Lung microvascular endothelial cell (primary cell): ENCODE measurements at places on chromosomes 5 and 9.

GRCh38 chr5:395156-395920 lies 47.6 kb upstream of the EXOC3 start:
- DNase-seq = peak; percentile 89

- no peak for DNase-seq
Measured at GRCh38 chr5:143134269-143134668, 269.2 kb downstream of the NR3C1 start.

DNA sequence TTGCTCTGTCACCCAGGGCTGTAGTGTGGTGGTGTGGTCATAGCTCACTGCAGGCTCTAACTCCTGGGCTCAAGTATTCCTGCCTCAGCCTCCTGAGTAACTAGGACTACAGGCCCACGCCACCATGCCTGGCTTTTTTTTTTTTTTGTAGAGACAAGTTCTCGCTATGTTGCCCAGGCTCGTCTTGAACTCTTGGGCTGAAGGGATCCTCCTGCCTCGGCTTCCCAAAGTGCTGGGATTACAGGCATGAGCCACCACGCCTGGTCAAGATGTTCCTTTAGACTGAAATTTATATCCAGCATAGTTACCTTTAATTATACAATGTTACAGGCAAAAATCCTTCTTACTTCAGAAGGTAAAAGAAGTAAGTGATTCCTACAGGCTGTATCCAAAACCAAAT lies 1.6 kb upstream of the DNAJC21 start:
- no peak for DNase-seq

DNA sequence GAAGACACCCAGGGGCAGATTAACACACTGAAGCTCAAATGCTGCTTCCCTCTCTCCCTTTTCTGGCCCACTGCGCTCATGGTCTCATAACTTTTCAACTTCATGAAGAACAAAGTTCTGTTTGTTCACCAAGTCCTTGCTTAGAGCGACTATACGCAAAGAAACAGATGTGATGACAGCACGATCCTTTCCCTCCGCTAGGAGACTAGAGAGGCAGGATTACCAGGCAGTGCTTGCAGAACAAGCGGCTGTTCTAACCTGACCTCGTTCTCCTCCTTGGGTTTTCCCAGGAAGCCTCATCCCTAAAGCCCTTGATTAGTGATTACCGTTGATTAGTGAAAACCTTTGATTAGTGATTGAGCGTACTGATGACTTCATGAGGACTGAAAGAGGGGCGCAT lies 649.9 kb downstream of the IRX1 start:
- DNase-seq = no peak

DNA sequence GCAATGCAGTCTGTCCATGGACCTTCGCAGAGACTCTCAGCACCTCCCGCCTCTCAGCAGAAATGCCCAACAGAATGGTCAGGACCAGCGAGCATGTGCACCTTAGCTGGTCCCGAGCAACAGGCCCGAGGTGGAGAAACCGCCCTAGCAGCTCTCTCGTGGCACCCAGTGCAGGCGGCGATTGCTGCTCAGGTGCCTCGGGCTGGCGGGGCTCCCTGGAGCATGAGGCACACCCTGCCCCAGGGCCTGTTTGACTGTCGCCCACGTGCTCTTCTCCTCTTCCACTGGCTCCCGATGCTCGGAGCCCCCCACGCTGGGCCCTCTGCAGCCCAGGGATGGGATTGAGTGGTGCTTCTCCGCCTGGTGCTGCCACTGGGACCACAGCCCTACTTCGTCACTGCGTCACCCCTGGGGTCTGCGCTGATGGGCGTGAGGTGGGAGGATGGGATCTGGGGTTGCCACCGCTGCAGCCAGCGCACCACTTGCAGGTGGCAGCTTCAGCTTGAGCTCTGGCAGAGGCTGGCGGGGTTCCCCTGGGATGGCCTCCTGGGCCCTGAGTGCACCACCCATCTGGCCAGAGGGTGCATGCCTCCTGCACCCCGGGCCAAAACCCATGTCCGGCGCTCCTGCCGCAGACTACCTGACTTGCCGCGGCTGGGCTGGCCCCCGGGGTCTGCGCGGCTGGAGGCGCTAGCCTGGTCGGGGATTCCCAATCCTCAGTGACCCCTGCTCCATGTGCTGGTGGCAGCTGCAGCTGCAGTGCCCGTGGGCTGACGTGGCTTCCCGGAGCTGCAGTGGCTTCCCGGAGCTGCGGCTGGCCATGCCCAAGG lies 244.2 kb downstream of the FOXD4L6 start:
- no peak for DNase-seq

DNA sequence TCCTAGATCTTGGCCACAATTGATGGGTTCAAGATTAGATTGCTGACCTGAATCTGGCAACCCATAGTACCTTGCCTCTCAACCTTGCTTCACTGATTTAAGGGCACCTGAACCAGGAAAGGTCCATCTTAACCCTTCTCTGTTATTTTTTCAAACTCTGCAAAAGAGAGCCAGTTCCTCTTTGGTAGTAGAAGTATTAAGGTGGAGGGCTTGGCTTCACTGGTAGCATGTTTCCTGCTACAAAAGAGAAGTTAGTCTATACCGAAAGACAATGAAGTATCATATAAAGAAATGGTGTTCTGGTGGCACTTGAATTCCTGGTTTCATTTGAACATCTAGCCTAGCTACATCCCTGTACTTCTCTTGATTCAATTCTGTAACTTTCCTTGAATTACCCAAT lies 8.5 kb downstream of the ALG2 start:
- no peak for DNase-seq

DNA sequence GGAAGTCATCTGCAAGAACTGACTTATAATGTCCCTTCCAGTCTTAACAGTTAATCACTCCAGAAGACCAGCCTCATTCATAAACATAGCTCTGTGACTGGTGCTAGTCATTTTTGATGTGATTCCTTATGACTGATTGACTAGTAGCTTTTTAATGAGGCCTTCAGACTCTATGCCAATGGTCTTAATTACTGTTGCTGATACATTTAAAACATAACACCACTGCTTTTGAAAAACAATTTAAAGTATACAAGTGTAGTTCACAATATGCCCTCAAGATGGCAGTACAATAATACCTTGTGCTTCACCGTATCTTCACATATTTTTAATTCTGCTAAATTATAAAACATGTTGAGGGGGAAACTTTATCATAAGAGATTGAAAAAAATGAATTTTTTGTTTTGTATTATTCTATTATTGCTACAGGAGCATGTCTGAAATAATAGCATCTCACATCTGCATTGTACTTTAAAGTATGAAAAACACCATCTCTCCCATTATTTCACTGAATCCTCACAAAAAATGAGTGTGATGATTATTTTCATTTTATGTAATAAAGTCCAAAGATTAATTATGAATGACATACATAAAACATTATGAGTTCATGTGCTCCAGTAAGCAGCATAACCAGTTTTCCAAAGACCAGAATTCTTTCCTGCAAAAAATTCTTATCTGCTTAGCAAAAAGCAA lies 55.2 kb upstream of the SHISAL2B start:
- DNase-seq = peak; percentile 46

DNA sequence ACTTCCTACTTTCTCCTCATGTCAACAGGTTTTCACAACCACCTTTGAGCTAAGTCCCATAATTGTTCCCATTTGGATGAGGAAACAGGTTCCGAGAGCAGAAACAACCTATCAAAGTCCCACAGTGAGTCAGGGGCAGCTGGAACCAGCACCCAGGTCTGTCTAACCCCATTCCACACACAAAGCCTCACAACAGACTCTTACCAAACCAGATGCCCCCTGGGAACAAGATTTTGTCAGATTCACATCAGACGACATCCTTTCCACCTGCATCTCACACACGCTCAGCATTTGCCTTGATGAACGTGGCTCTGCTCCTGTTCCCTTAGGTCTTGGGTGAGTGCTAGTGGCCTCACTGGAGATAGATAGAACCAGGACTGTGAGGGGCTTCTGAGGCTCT lies 17.0 kb downstream of the SWI5 start:
- no peak for DNase-seq

DNA sequence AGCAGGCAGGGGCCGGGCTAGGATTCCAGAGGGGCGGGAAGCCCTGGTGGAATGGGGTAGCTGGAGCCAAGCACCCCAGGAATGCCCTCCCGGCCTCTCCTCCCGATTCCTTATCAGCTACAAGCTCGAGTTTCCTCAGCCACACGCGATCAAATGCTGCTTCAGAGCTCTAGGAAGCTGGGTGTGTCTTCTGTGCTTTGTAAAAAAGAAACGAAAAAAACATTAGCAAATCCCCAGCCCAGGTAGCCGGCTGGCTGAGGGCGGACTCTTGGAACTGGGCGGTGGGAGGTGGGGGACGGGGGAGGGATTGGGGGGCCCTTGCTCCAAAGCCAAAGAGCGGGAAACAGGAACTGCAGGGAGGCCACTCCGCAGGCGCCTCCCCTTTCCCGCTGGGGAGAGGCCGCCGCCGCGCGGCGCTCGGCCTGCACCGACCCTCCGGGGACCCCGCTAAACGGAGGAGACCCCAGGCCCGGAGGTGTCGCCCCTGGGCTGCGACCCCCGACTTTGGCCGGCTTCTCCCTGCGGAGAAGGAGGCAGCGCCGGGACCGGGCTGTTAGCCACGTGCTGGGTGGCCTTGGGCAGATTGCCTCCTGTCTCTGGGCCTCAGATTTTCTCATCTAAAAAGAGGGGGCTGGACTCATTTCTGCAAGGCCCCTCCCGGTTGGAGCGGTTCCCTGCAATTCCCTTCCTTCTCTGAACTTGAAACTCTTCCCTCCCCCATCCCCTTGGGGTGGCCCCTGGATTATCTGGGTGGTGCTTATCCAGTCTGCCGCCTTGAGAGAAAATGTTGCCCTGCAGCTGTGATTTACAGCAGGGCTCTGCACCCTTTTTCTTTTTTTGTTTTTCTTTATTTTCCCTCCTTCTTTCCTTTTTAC lies 40.9 kb upstream of the FABP6 start:
- DNase-seq = no peak

DNA sequence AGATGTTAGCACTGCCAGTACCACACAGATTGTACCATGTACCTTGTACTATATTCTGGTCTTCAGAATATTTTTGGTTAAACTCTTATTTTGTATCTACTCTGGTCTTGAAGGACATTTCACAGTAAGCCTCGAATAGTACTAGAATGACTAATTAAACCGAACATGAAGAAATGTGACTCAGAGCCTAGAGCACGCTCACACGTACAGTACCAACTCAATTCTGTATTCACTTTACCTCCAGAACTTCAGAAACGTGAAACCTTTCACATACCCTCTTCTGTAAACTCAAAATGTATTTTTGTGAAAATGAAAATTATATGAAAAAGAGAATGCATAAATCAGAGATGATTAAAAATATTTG lies 112.8 kb downstream of the MVB12B start:
- DNase-seq = no peak

- DNase-seq = no peak
Measured at GRCh38 chr5:14531668-14532067, 49.9 kb upstream of the OTULINL start.

DNA sequence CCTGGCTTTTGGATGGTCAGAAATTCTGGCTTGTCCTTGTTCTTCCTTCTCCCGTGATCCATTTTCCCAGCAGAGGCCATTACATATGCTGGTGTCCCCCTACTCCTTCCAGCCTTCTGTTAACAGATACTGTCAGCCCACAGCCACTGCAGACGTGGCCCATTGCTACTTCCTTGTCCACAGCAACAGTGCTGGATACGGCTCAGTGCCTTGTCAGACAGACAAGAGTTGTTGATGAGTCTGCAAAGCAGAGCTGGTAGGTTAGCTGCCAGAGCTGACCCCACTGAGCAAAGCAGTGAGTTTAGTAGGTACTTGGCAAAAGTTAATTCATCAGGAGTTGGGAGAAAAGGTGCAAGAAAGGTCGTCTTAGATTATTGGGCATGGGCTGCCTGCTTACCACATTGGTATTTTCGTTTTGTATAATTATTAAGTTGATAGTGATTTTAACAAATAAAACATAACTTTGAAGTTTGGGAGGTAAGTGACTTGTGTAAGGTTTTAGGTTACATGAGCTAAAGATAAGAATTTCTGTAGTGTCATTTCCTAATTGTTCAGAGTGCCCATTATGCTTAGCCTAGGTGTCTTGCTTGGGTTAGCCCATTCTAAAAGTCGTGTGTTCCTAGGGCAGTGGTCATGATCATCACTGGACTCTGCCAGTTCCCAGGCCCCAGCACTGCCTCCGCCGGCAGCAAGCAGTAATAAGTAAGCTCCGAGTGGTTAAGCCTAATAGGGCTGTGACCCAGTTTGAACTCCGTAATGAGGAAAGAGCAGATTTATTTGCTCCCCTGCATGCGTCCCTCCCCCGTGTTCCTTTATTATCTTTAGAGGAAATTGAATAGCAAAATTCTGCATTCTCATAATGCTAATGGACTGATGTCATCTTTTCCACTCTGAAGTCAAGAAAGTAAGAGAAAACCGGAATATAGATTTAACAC lies 292.0 kb downstream of the FANCC start:
- peak; percentile 83 for DNase-seq

DNA sequence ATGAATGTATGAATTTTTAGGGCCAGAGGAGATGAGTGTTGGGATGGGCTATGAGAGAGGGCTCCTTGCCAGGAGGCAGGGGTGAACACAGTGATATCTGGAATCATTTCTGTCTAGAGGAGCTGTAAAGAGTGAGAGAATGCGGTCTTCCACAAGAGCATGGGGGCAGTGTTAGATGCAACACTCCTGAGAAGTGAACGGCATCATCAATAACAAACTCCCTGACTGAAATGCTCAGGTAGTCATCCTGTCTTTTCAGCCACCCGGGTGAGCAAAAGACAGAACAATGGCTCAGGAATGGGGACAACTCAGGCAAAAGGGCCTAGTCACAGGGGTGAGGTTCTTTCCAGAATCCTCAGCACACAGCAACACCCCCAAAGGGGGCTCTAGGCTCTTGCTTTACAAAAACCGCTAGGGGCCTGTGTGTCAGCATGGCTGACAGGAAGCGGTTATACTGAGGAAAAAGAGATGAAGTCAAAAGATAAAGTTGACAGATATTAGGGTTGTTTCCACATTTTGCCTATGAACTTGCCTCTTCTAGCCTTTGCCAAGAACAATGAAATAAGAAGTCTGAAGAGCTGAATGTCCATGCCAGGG lies 104.6 kb upstream of the LRRTM2 start:
- no peak for DNase-seq

- DNase-seq = no peak
Measured at GRCh38 chr9:91166796-91167366, 194.8 kb downstream of the AUH start.

GRCh38 chr5:134945041-134945440 lies 22.7 kb upstream of the CATSPER3 start:
- DNase-seq = no peak

- no peak for DNase-seq
Measured at GRCh38 chr5:108581026-108581425, 166.7 kb upstream of the FER start.

DNA sequence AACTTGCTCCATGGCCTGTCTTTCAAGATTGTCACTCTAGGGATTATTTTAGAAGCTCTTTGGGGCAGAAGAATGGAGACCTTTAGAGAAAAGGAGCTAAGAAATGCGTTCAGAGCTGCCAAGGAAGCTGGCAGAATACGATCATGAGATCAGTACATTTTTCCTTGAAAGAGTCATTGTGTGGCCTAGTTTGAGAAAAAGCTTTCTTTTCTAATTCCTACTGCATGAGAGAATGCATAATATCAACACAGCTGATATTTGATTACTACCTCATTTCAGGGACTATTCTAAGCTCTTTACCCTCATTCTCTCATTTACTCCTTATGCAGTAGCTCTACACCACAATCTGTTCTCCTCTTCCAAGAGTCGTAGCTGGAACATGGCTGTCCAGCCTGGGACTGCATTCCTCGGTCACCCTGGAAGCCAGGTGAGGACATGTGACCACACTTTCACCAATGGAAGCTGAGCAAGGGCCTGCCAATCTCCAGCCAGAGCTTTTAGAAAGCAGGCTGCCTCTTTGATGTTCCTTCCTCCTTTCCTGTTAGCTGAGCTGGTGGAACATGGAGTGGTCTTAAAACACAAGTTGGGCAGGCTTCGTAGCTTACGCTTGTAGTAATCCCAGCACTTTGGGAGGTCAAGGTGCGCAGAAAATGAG lies 99.3 kb upstream of the LHFPL2 start:
- no peak for DNase-seq

GRCh38 chr9:117394655-117395054 lies 20.2 kb downstream of the ASTN2 start:
- DNase-seq = no peak
